Naive thymus-derived CD8-positive, alpha-beta T cell (primary cell): ENCODE measurements at places on chromosomes 6 and 20.

DNA sequence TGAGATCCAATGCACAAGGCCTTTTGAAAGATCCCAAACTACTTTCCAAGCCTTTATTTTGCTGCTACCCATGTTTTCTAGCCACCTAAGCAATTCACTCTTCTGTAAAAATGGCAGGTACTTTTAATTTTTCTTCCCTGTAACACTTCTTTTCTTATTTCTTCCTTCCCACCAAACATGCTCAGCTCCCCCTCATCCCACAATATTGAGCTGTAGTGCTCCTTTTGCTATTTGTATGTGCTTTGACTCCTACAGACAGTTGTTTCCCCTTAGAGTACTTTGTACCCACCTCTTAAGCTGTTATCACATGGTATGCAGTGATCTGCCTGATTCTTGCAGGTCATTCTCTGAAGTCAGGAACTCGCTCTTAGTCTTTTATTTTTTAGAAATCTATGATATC is 49.3 kb downstream of the QKI start:
- no peak for DNase-seq

GRCh38 chr6:108437821-108438220 is 122.9 kb upstream of the FOXO3 start:
- DNase-seq: no peak

DNA sequence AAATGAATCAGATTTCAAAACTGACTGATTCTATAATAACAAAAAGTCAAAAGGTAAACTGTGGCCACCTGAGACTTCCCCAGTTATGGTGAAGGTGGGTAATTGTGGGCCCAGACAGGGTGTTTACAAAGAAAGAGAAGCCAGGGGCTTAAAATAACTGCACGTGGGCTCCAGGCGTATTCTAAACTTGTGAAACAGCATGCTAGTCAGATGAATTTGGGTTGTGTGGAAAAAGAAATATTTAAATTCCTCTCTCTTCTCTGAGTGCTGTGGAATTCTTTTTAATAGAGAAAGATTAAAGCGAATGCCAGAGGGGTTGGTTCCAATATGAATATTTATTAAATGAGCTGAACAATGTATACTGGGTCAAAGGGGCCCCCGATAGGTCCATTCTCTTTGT is 166.3 kb upstream of the AFDN start:
- DNase-seq: no peak

DNA sequence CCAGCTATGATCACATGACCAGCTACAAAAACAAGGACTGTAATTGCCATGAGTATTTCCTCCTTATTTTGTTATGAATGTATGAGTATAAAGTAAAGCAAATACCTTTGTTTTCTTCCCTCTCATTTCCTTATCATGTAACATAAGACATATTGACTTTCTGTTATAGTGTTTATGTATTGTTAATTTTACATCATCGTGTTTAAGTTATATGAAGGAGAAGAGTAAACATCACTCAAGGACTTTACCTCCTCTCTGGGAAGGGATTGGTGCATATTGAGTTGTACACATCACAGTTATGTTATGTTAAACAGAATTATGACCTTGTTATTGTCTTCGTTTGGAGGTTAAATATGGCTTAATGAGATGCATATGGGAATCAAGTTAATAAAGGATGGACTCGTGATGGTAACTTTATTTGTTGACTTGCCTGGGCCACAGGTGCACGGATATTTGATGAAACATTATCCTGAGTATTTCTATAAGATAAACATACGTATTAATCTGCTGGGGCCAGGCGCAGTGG is 57.3 kb upstream of the CNKSR3 start:
- DNase-seq: no peak

DNA sequence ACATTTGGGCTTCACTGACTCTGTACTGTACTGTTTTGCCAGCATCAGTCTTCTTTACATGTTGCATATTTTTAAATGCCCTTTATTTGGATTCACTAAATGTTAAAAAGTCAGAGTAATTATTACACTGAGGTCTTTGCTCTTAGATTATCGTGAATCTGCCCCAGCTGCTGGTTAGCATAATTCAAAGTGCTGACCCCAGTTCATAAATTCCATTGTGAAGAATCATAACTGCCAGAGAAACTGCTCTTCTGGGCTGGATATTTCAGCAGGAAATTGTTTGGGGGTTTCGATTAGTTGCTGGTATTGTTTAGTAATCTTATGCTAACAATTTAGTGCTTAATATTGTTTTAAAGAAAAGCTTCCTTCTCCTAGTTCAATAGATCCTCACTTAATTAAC is 682.1 kb upstream of the MAP3K7 start:
- DNase-seq: no peak

- DNase-seq: no peak
Observed at GRCh38 chr6:39543950-39544349, 181.3 kb downstream of the KIF6 start.

DNA sequence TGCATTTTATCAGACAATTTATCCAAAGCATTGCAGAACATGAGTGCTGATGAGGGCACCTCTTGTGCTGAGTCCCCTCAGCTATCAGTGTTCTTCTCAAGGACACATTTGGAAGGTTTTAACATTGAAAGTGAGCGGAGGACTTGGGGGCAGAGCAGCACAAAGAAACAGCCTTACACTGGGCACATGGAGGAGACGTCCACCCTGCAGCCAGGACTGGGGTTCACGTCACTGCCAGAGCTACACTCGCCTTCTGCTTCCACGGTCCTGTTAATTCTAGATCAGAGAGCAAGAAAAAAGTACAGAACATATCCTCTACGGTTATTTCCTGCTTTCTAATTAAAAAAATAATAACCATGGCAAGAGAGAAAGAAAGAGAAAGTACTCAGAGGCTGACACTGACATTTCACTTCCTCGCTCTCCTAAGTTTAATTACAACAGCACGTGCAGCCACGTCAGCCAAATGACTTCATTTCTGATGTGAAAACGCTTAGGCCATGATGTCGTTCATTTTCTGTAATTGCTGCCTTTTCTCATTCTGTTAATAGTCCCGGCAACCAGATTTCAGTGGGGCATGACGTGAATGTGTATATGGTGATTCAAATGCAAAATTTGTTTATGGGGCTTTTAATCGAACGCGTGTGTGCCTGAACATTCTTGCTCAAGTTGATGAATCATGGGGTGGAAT is 5.1 kb downstream of the PRND start:
- peak; percentile 32 for DNase-seq

- DNase-seq: no peak
Observed at GRCh38 chr6:158002249-158002950, 20.7 kb downstream of the SYNJ2 start.

- DNase-seq: no peak
Observed at GRCh38 chr6:169155481-169155880, 98.2 kb downstream of the THBS2 start.

DNA sequence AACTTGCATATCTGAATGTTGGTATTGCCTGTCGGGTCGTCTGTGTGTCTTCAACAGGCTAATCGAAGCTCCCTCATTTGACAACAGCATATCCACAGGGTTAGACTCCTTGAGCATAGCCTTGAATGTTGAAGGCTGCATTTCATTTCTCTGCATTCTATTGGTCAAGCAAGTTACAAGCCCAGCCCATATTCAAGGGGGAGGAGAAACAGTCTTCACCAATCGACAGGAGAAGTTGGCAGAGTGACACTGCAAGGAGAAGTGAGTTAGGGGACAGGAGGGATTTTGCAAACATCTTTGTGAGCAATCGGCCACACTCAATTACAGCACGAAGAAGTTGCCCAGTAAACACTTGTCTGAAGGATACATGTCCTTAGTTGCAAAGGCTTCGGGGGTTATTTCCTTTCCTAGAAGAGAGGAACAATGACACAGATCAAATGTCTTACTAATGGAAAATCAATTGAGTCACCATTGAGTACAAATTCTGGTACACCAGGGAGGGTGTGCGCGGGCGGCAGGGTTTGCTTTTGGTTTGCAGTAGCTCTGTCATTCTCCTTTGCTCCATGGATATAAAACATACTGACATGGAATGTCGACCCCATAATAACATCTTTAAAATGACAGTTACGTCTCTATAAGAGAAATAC is 60.6 kb upstream of the NT5E start:
- DNase-seq: no peak

GRCh38 chr6:135281964-135282363 is 100.9 kb downstream of the MYB start:
- no peak for DNase-seq

DNA sequence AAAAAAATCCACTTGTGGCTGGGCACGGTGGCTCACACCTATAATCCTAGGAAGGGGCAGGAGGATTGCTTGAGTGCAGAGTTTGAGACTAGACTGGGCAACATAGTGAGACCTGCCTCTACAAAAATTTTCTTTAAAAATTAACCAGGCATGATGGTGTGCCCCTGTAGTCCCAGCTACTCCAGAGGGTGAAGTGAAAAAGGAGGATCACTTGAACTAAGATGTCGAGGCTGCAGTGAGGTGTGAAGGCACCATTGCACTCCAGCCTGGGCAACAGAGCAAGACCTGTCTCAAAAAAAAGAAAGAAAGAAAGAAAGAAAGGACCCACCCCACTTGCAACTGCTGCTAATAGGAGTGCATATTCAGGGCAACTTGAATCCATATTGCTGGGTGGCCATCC is 13.7 kb upstream of the SNX3 start:
- DNase-seq: no peak

DNA sequence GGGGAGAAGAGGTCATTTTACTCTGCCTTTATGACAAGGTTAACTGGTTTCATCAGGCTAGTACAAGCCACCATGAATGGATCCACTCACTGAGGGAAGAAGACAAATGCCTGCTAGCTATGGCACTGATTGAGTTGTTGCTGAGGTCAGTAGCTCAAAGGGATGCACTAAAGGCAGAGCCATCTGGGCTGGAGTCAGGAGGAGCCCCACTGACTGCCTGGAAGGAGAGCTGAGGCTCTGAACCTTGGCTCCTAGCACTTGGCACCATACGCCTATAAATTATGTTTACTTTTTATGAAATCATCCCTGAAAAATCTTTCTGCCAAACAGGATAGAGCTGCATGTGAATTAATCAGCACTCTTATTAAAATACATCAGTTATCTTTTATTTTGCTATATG is 104.6 kb downstream of the DTD1 start:
- no peak for DNase-seq

GRCh38 chr20:57914205-57914604 is 204.4 kb upstream of the PMEPA1 start:
- DNase-seq: no peak

- no peak for DNase-seq
Observed at GRCh38 chr20:15842872-15843271, 730.4 kb downstream of the KIF16B start.

DNA sequence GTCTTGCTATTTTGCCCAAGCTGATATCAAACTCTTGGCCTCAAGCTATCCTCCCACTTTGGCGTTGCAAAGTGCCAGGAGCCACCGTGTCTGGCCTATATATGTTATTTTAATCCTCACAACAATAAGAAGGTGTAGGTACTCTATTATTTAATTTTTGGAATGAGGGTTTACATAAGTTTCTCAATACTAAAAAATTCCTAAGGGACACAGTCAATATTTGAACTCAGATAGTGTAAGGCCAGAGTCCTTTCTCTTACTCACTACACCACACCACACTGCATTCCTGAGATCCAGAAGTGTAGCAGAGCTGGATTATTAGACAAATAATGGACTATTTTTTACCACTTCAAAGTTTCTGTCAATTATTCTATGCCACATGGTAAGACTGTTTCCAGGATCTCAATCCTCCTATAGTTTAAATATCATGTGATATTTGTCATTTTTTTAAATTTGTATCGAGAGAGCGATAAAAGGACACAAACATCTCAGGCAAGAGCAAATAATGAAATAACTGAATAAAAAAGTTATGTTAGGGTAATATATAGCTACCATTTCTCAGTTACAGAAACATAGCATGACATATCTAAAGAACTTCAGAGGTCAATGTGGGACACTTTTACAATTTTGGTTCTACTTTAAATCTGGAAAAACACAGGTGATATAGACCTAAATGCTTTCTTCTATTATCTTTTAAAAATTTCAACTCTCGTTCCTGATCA is 162.2 kb upstream of the THEMIS start:
- no peak for DNase-seq

DNA sequence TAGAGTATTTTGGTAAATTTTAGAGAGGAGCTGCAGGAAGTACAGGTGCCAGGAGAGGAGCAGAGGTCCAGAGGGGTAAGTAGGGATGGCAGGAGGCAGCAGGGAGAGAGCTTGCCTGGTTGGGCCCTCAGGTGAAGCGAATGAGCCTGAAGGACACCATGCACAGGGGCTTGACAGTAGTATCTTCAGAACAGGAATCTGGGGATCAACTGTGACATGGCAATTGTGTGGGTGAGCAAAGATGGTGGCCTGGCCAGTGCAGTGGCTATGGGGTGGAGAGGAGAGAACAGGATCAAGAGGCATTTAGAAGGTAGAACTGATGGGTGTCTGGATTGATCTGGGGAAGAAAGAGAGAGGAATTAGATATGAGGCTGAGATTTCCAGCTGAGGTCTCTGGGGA is 68.7 kb upstream of the RNF24 start:
- DNase-seq: no peak

- no peak for DNase-seq
Observed at GRCh38 chr20:38112930-38113294, 52.2 kb downstream of the TGM2 start.

- peak; percentile 32 for DNase-seq
Observed at GRCh38 chr6:45421709-45422502, 44.2 kb upstream of the SUPT3H start.

DNA sequence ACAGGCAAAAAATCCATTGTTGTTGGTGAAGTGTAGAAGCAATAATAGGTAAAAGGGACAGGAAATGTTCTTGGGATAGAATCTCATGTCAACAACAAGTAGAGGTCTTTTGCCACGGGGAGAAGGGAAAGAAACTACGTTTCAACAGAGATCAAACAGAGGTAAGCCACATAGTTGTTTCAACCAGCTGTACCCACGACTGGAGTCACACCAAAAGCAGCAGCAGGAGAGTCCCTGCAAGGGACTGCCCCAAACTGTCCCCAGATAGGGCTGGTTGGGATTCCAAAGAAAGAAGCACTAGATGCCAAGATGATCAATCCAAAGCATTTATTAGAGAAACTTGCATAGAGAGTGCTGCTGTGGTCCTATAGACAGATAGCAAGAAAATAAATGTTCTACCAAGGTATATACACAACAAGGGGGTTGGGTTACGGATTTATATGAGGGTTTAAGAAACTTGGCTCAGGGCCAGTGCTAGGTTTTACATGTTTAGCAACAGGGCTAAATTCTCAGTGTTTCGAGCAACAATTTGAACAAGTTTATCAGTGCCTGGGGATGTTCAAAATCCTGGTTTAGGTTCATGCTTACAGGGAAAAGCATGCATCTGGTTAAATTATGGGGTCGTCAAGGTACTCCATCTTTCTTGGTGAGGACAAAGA is 466.5 kb downstream of the MMUT start:
- no peak for DNase-seq

DNA sequence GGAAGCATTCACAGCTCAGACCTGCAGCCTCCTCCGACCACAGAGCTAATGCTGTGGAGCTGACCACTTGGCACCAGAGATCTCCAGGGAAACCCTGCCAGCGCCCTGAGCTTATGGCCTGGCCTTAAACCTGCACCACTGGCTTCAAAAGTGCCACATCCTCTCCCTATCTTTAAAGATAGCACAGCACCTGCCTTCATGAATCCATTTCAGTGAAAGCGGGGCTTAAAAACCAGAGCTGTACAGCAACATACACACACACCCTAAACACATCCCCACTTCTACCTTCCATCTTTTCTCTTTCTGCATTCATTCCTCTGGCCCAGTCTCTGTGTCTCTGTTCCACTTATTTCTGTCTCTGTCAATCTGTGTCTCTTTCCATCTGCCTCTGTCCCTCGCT is 59.8 kb upstream of the CCDC167 start:
- DNase-seq: no peak

GRCh38 chr6:2982426-2983117 is 11.2 kb upstream of the SERPINB6 start:
- DNase-seq: no peak
